Mesothelial cell of epicardium (in vitro differentiated cells): ENCODE measurements at places on chromosomes 16 and 17. TPM values are rescaled to one million over a fixed set of nuclear protein-coding genes. Genes with fewer than 3 reads are reported as not detected.
A peak's percentile ranks its signal among the peaks of the same experiment; 100 is the strongest.

- H3K36me3 ChIP-seq: no peaks in the 10 kb centered on the region
- H3K4me3 ChIP-seq: no peak overlapping the region
- peaks cover 34% of the 10 kb centered on the region for H3K27me3 ChIP-seq
These were observed 268.8 kb upstream of the RPL38 start for GRCh38 chr17:73934696-73935095.

GRCh38 chr16:50448522-50448921 is 79.7 kb upstream of the BRD7 start:
- H3K36me3 ChIP-seq: no peaks in the 10 kb centered on the region
- H3K27me3 ChIP-seq: peaks cover 21% of the 10 kb centered on the region
- no peak for DNase-seq
- peaks cover 7% of the 10 kb centered on the region for H3K4me1 ChIP-seq

GRCh38 chr17:64262198-64262999 is 661 bp downstream of the TEX2 start:
- peak; percentile 59 for DNase-seq
- peaks cover 31% of the 10 kb centered on the region for H3K4me1 ChIP-seq
- H3K4me3 ChIP-seq: peak overlapping the region; percentile 82
- H3K36me3 ChIP-seq: no peaks in the 10 kb centered on the region
- H3K27me3 ChIP-seq: peaks cover 9% of the 10 kb centered on the region
- peak overlapping the region; percentile 83 for H3K27ac ChIP-seq

GRCh38 chr16:6331770-6332169 is 1000.9 kb upstream of the RBFOX1 start:
- peaks cover 1% of the 10 kb centered on the region for H3K27me3 ChIP-seq
- DNase-seq: no peak
- H3K27ac ChIP-seq: no peak overlapping the region
- H3K36me3 ChIP-seq: no peaks in the 10 kb centered on the region
- no peak overlapping the region for H3K4me3 ChIP-seq
- no peaks in the 10 kb centered on the region for H3K4me1 ChIP-seq

- H3K4me1 ChIP-seq: peaks cover 2% of the 10 kb centered on the region
- no peak overlapping the region for H3K4me3 ChIP-seq
- H3K27ac ChIP-seq: no peak overlapping the region
- peaks cover 60% of the 10 kb centered on the region for H3K27me3 ChIP-seq
- H3K36me3 ChIP-seq: no peaks in the 10 kb centered on the region
These were observed 48.8 kb downstream of the MYH11 start for GRCh38 chr16:15808071-15808470.

DNA sequence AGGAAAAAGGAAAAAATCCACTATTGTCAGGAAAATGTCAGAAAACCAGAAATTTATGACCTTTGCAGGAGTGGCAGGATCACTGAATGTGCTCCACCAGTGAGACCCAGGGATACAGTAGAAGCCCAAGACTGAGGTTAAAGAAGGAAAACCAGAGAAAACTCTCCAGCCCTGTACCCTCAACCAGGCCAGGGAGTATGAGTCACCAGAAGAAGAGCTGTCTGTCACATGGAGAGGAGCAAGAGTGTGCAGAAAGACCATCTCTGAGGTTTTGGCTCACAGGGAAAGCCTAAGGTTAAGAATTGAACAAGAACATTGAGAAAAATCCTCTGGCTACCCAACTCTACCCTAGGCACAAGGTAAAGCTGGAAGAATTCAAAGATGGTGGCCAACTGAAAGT is 47.6 kb upstream of the MON1B start:
- DNase-seq: no peak
- H3K4me1 ChIP-seq: no peaks in the 10 kb centered on the region
- no peak overlapping the region for H3K27ac ChIP-seq
- H3K27me3 ChIP-seq: no peaks in the 10 kb centered on the region
- no peak overlapping the region for H3K4me3 ChIP-seq
- H3K36me3 ChIP-seq: peaks cover 5% of the 10 kb centered on the region

DNA sequence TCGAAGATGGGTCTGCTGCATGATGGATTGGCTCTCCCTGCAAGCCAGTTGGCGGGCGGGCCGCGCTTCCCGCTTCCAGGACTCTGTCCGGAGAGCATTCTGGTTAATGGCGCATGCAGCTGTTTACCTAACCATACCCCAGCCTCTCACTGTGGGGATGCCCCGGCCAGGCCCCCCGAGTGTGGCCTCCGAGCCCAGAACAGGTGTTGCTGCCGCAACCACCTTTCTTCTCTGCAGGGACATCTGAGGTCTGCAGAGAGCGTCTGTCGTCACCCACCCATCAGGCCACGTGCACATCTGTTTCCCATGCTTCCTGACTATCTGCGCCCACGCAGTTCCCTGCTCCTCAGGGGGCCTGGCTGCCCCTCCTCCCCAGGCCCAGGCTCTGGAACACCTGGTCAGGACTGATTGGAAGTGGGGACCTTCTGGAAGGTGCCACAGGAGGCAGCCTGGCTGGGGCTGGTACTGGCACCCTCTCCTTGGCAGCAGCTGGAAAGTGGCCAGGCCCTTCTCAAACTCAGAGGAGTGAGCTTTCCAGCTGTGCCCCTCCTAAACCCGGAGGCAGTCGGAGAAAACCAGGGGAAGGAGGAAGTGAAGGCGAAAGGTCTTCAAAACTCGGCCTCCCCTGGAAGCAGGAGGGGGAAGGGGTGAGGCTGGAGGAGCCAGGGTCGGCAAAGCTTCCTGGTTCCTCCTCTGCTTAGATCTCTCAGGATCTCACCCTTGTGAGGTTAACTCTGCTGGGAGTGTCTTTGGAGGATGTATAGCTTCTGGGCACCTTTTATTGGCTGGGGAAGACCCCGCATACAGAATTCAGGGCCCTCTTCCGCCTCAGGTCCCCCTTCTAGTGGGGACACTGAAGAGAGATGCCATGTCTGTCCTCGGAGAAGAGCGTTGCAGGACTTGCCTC is 64.5 kb upstream of the CIBAR2 start:
- H3K27ac ChIP-seq: peak overlapping the region; percentile 50
- no peaks in the 10 kb centered on the region for H3K27me3 ChIP-seq
- H3K4me1 ChIP-seq: peaks cover 57% of the 10 kb centered on the region
- H3K36me3 ChIP-seq: peaks cover 11% of the 10 kb centered on the region
- no peak overlapping the region for H3K4me3 ChIP-seq
- no peak for DNase-seq

- peaks cover 4% of the 10 kb centered on the region for H3K4me1 ChIP-seq
- no peaks in the 10 kb centered on the region for H3K36me3 ChIP-seq
- H3K27me3 ChIP-seq: no peaks in the 10 kb centered on the region
- no peak for DNase-seq
- H3K4me3 ChIP-seq: no peak overlapping the region
These were observed 4.7 kb upstream of the NDEL1 start for GRCh38 chr17:8430966-8431365.

DNA sequence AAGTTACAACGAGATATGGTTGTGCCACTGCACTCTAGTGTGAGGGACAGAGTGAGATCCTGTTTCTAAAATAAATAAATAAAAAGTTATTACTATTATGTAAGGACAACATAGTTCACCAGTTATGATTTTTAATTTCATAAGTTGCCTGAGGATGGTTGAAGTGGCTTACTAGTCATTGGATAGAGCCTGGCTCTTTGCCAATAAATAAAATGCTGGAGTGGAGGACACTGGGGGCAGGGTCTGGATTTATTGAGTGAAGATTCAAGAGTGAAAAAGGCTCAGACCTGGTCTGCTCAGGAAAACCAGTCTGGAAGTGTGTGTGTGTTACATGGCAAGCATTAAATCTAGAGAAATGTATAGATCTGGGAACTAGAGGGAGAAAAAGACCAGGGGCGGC is 2.1 kb downstream of the STARD3 start:
- peaks cover 25% of the 10 kb centered on the region for H3K4me1 ChIP-seq
- peak overlapping the region; percentile 5 for H3K4me3 ChIP-seq
- no peaks in the 10 kb centered on the region for H3K36me3 ChIP-seq
- no peak for DNase-seq
- peak overlapping the region; percentile 17 for H3K27ac ChIP-seq
- no peaks in the 10 kb centered on the region for H3K27me3 ChIP-seq

GRCh38 chr17:36885771-36886377 is 51.4 kb upstream of the LHX1 start:
- peaks cover 5% of the 10 kb centered on the region for H3K36me3 ChIP-seq
- H3K27me3 ChIP-seq: peaks cover 15% of the 10 kb centered on the region
- H3K27ac ChIP-seq: no peak overlapping the region

DNA sequence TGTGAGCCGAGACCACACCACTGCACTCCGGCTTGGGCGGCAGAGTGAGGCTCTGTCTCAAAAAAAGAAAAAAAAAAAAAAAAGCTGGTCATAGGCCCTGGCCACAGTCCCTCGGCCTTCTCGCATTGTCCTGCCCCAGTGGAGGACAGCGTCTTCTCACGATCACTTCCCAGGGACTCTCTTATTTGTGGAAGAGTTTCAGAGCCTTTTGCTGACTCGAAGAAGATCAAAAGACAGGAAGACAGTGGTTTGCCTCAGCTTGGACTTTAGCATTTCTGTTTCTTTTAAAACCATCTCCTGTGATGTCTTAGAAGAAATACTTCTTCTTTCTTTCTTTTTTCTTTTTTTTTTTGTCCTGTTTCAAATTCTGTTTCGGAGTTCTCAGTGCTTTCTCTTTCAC is 210.0 kb downstream of the FTO start:
- no peaks in the 10 kb centered on the region for H3K27me3 ChIP-seq
- H3K4me3 ChIP-seq: no peak overlapping the region
- peak overlapping the region; percentile 66 for H3K27ac ChIP-seq
- no peaks in the 10 kb centered on the region for H3K36me3 ChIP-seq

The TNFRSF17 gene
- not detected in 3 replicates for total RNA-seq

The KRT26 gene
- not detected in 3 replicates for total RNA-seq

The DPEP3 gene
- not detected in 3 replicates for total RNA-seq
